ENCODE measurements at places on chromosomes 6 and 20.
A peak's percentile ranks its signal among the peaks of the same experiment; 100 is the strongest.

DNA sequence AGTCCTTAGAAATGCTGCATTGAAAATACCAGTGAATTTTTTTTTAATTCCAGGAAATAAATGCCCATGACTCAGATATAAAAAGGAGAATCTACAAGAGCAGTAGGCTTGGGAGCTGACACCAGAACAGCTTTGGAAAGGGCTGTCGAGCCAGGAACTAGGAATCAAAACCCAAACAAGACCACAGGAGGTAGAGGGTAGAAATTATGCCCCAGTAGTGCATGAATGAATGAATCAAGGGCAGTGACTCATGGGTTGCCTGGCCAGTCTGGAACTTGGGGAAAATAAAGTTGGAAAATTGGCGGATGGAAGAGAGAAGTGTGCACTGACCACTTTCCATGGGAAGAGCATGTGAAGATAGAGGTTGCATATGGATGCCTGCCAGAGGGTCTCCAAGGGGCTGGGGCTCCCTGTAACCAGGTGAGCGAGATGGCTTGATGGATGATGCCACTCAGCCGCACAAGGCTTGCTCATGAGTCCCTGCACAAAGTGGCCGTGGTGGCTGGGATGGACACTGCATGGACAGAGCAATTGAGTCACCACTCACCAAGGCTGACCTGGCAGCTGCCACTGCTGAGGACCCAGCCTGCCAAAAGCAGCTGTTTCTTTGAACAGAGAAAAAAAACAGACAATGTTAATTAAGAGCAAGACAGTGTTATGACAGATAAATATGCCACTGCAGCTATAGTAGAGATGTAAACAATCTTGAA lies 15.2 kb upstream of the MCCD1 start:
- no peak for DNase-seq

GRCh38 chr20:32240205-32240604 lies 32.5 kb downstream of the POFUT1 start:
- no peak for DNase-seq

DNA sequence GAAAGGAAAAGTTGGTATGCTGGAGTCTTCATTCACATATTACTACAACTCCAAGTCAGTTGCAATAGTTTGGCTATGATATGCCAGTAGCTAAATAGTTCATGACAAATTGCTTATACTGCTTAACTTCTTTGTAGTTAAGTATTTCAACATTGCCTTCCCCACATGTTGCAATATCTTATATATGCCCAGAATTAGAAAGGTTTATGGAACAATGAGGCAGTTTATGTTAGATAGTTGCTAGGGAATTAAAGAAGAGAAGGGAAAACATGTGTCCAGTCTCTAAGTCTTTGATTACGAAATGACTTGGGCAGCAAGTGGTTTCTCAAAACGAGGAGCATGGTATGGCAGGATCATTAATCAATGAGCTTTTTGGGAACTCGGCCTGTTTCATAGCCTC lies 145.8 kb downstream of the PLCB4 start:
- no peak for DNase-seq

- no peak for DNase-seq
Measured at GRCh38 chr20:2761885-2762284, 38.5 kb downstream of the CPXM1 start.

DNA sequence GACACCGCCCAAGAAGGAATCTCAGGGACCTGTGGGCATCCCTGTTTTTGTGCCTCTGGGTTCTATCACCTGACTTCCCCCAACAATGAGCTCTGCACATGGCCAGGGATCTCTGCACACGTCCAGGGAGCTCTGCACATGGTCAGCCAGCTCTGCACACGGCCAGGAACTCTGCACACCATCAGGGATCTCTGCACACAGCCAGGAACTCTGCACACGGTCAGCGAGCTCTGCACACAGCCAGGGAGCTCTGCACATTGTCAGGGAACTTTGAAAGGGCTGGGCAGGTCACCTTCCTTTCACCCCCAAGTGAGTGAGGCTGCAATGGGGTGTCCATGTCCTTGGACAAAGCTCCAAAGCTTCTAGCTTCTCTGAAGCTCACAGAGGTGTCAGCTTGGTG lies 5.2 kb upstream of the SLCO4A1 start:
- no peak for DNase-seq

- no peak for DNase-seq
Measured at GRCh38 chr20:13259921-13260320, 38.8 kb downstream of the ISM1 start.

DNA sequence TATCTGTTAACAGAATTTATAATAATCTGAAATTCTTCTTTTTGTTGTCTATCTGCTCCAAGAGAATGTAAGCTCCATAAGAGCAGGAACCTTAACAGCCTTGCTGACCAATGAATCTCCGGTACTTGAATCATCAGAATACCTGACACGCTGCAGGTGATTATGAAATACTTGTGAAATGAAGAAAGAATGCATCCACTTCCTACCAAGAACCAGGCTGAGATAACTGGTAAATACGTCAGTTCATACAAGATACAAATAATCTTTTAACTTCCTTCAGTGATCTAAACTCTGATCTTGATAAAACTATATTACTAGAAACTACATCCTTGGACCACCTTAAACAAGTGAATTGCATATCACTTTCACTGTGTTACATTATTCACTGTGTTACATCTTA lies 116.2 kb downstream of the MAP3K5 start:
- no peak for DNase-seq

- DNase-seq: no peak
Measured at GRCh38 chr20:13683833-13684232, 45.1 kb upstream of the TASP1 start.

DNA sequence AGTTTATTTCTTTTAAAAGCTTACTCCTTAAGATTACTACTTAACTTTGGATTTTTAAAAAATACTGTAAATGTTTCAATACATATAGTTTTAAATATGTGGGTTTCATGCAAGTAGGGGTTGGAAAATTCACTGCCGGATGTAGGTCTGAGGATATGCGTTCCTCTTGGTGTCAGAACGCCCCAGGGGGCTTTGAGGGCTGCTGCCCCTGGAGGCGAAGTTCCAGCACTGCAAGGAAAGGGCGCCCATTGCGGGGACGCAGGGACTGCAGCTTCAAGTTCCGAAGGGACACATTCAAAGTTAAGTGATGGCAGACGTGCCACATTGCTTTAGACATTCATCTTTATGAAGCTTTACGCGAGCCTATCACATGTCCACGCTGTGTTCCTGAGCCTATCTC lies 152.9 kb downstream of the SOD2 start:
- no peak for DNase-seq

GRCh38 chr6:34981951-34982350 lies 92.9 kb downstream of the ANKS1A start:
- DNase-seq: no peak

DNA sequence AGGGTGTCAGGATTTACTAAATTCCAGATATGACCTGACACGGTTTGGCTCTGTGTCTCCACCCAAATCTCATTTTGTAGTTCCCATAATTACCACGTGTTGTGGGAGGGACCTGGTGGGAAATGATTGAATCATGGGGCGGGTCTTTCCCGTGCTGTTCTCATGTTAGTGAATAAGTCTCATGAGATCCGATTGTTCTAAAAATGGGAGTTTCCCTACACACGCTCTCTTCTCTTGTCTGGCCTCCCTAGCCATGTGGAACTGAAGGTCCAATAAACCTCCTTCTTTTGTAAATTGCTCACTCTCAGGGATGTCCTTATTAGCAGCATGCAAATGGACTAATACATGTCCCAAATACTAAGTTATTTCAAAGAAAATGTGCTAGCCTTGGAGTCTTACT lies 121.1 kb downstream of the CENPW start:
- no peak for DNase-seq

GRCh38 chr6:23302514-23302913 lies 733.1 kb downstream of the HDGFL1 start:
- DNase-seq: no peak

GRCh38 chr20:45072066-45072465 lies 28.9 kb downstream of the KCNS1 start:
- DNase-seq: no peak

DNA sequence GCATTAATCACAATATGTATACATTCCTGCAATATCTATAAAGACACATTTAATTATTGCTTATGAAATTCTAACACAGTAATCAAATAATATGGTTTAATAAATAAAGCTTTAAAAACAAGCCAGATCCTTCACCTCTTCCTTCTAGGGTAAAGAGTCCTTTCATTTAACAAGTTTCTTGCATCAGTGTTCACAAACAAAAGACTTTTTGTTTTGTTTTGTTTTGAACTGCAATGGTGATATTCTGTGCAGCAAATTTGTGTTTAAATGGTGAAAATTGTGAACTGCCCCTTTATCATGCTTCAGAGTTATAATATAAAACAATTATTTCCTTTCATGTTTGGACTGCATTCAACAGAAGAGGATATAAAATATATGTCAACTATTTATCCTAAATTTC lies 177.3 kb downstream of the EPHA7 start:
- no peak for DNase-seq

DNA sequence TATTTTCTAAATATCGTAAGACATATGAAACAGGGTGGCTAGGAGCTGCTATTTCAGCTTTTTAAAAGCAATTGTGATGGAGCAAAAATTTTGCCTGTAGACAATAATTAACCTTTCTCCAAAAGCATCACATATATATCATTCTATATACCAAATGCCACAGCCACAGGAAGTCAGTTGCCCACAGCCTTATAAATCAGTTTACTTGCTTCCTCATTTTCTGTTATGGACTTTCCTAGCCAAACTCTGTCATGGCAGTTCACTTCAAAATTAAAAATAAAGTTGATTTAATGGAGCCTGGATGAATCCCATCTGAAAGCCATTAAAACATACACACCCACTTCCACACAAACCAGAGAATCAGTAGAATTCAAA lies 93.4 kb upstream of the NHSL1 start:
- DNase-seq: no peak

- no peak for DNase-seq
Measured at GRCh38 chr20:46624946-46625345, 26.3 kb downstream of the SLC13A3 start.

DNA sequence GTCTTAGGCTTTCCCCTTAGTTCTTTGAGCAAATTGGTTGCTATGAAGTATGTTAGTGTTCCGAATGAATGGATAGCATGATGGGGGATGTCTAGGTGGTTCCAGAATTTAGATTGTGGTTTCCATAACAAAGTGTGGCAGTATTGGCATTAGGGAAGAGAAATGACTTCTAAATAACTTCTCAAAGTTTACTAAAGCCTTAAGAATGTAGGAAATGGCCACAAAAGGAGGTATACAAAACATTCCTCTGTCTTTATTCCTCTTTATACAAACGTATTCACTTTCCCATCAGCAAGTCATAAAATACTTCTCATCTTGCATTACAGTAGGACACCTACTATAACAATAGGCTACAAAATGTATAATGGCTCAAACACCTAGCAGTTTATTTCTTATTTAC lies 279.6 kb downstream of the ESR1 start:
- no peak for DNase-seq

- no peak for DNase-seq
Measured at GRCh38 chr6:149921361-149921760, 1.6 kb downstream of the RAET1G start.

GRCh38 chr6:84774157-84774984 lies 10.0 kb upstream of the TBX18 start:
- no peak for DNase-seq

DNA sequence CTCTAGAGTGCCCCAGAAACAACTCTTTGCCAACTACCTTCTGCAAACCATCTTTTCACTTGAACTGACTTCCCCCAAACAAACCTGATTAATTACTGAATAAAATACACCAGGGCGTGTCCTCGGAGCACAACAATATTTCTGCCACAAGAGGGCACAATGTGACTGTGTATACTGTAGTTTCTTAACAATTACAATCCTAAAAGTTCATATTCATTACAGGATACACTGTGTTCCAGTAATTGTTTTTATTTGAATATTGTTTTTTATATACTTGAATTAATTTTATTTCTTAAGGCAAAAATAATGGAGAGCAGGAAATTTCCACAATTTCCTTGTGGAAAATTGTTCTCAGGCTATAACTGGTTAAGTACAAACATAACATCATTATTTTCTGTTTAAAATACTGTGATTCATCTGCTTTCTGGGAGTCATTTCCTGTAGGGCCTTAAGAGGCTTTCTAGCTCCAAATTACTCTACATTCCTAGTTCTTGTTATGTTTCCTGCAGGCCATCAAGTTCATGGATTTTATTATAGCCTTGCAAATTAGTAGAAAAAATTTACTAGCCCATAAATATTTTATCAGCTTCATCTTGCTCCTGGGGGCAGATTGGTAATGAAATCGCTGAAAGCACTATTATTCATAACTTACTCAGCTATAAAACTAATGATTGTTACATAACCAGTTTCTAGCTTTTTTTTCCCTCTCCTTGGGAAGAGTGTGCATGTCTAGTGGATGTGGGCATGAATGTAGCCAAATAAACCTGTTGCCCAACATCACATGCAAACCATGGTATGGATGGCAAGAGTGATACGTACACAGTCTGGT lies 51.9 kb upstream of the SLC22A16 start:
- DNase-seq: peak; percentile 58

- no peak for DNase-seq
Measured at GRCh38 chr6:32126880-32127279, 1.2 kb downstream of the ATF6B start.

DNA sequence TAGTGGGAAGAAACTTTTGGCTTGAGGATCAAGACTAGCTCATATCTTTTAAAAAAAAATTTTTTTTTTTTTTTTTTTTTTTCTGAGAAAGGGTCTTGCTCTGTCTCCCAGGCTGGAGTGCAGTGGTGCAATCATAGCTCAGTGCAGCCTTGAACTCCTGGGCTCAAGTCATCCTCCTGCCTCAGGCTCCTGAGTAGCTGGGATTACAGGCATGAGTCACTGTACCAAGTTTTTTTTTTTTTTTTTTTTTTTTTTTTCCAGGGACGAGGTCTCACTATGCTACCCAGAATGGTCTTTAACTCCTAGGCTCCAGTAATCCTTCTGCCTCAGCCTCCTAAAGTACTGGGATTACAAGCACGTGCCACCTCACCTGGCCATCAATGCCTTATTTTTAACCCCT lies 27.9 kb downstream of the GCLC start:
- DNase-seq: no peak

DNA sequence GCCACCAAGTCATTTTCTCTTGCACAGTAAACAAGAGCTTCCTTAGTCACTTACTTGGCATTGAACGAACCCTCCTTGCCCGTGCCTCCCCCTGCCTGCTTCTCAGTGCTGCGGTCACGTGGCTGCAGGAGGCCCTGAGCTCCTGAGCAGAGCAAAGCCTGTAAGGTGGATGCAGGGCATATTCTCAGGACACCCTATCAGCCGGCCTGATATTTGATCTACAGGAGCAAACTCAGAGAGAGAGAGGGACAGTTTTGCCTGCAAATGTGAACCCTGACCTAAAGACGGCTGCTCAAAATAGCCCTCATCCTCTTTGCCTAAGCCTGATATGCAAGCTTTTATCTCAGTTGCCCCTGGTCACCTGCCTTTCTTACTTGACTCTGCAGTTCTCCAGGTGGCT lies 93.0 kb upstream of the POPDC3 start:
- DNase-seq: no peak

- DNase-seq: no peak
Measured at GRCh38 chr6:118200160-118200559, 293.1 kb downstream of the SLC35F1 start.

- DNase-seq: no peak
Measured at GRCh38 chr20:63701051-63701328, 4.5 kb downstream of the TNFRSF6B start.

- no peak for DNase-seq
Measured at GRCh38 chr20:21507400-21508229, 6.2 kb downstream of the NKX2-2 start.

GRCh38 chr6:168120390-168121302 lies 41.6 kb upstream of the FRMD1 start:
- DNase-seq: no peak

All from forelimb muscle (tissue), 1 donor.